ENCODE measurements at places on chromosomes 7 and 10.

DNA sequence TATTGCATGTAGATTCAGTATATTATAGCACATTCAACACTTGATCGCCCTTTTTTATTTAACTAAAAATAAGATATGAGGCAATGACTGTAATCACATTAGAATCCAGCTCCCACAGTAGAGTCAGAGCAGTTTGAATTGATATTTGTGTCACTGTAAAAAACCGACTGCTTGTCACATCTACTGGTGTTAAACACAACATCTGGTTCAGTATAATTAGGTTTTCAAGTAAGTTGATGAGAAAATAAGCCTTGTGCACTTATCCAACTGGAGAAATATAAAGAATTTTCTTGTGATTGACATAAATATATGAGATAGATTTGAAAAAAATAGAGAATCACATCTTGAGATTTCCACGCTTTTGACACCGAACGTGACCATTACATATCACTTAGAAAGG lies 69.0 kb downstream of the CHRM2 start:
- no peak for DNase-seq

GRCh38 chr10:43112608-43112961 lies 25.7 kb upstream of the CSGALNACT2 start:
- DNase-seq: no peak

DNA sequence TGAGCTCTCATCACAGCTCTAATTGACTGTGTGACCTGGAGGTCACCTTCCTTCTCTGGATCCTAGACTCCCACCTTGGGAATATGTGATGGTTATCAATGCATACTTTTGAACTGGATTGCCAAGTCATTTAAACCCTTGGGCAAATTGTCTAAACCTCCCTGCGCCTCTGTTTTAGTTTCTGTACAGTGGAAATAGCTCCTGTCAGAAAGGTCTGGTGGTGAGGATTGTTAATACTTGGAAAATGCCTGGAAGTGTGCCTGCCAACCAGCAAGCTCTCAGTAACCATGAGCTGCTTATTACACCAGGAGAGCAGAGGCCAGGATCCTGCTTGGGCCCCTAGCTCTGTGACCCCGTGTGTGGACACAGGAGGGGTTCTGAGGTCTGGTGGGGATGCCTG lies 108.7 kb upstream of the PPIF start:
- no peak for DNase-seq

- no peak for DNase-seq
Measured at GRCh38 chr7:20241194-20241910, 24.2 kb upstream of the MACC1 start.

DNA sequence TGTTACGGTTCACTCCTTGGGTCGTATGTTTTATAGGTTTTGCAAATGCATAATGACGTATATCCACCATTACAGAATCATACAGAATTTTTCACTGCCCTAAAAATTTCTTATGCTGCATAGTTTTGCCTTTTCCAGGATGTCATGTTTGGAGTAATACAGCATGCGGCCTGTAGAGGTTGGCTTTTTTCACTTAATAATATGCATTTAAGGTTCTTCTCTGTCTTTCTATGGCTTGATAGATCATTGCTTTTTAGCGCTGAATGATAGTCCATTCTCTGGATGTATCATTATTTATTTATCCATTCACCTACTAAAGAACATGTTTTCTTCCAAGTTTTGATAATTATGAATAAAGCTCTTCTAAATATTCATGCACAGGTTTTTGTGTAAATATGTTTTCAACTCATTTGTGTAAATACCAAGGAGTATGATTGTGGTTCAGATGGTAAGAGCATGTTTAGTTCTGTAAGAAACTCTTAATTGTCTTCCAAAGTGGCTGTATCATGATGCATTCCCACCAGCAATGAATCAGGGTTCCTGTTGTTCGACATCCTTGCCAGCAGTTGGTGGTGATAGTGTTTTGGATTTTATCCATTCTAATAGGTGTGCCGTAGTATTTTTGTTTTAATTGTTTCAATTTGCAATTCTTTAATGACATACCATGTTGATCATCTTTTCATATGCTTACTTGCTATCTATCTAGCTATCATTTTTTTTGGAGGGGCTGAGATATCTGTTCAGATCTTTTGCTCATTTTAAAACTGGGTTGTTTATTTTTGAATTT lies 531.2 kb upstream of the GHITM start:
- DNase-seq: no peak

Measured in head of caudate nucleus (tissue), 42 donors.